ENCODE measurements at places on chromosomes 11 and 22.

DNA sequence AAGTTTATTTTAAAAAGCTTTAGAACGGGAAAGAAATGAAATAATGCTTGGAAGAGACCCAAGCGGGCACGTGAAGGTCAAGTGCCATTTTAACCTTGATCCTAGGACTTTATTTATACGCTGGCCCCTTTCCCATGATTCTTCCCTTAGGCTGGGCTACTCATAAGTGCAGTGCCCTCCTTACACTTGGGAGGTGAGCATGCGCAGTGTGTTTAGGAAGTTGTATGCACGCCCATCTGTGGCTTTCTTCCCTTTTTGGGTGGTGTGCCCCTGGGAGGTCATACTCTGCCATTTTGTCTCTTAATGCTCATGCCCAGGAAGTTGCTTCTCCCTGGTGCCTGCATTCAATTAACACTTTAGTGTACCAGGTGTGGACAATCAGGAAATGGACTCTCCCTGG lies 239.7 kb downstream of the SWAP70 start:
- no peak for DNase-seq

GRCh38 chr22:36136475-36136874 lies 24.1 kb downstream of the APOL3 start:
- peak; percentile 59 for DNase-seq

GRCh38 chr11:68216171-68216938 lies 3.3 kb upstream of the KMT5B start:
- DNase-seq, result no peak

DNA sequence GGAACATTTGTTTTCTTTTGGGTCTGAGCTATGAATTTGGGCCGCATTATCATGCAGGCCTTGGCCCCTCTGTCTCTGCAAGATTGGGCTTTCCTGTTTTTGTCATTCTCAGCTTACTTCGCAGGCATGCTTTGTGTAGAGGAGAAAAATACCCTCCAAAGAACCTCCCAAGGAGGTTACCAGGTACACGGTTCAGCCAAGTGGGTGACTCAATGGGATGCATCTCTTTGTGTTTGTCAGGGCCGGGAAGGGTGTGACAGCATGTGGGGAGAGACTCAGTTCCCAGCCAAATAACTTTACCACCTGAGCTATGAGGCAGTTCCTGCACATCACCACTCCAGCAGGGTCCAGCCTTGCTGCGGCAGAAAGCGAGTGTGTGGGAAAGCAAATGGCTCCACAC lies 47.8 kb upstream of the CLDN5 start:
- DNase-seq, result no peak

GRCh38 chr11:45939836-45940235 lies 17.4 kb downstream of the LARGE2 start:
- no peak for DNase-seq

DNA sequence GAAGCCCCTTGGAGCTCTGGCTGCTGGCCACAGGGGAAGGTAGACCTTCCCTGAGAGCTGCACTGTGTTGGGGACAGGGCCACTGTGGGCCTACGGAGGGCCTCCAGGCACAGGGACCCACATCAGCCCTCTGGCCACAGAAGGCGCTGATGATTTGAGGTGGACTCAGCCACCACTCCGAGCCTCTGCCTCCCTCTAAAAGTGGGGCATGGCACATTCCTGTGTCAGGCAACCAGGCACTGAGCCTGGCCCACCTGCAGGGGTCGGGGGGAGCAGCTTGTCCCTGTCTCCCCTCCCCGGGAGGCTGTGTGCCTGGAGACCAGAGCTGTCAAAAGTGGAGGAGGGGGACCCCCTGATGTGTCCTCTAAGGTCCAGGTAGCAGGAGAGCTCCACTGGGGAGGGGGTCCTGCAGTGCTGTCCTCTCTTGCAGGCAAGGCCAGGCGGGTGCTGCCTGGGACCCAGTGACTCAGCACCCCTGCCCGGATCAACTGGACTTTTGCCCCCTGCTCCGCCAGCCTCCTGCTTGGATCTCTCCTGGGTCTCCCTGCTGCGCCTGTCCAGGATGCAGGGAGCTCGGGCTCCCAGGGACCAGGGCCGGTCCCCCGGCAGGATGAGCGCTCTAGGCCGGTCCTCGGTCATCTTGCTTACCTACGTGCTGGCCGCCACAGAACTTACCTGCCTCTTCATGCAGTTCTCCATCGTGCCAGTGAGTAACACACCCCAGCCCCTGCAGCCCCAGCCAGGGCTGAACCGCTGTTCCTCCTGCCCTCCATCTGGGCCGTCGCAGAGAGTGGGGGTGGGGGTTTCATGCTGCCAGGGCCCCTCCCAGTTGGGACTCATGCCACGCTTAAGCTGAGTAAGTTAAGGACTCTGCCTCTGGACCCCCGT lies 17.5 kb upstream of the CDKN1C start:
- DNase-seq, result no peak

DNA sequence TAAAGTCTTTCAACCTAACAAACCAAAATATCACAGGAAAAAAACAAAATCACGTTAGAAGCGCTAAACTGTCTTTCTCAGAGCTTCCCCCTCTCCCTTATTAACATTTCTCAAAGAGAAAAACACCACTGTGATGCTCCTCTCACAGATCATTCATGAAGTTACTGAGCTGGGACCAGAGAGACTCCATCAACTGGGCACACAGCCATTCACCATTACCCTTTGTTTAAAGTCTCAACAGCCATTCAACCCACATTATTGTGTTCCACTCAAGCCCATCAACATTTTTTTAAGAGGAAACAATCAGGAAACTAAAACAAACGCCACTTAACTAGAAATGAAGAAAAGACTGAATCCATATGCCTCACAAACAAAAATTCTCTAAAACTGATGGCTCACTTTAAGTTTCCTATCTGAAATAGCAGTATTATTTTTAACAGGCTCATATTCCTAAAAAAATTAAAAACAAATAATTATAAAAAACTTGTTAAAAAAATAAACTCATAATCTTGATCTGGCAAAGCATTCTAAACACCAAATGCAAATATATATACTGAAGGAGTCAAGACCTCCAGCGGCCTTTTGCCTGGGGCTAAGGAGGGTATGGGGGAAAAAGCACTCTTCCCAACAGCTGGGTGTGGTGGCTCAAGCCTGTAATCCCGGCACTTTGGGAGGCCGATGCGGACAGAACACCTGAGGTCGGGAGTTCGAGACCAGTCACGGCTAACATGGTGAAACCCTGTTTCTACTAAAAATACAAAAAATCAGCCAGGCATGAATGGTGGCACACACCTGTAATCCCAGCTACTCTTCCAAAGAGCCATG lies 14.0 kb downstream of the CELF1 start:
- DNase-seq, result no peak

DNA sequence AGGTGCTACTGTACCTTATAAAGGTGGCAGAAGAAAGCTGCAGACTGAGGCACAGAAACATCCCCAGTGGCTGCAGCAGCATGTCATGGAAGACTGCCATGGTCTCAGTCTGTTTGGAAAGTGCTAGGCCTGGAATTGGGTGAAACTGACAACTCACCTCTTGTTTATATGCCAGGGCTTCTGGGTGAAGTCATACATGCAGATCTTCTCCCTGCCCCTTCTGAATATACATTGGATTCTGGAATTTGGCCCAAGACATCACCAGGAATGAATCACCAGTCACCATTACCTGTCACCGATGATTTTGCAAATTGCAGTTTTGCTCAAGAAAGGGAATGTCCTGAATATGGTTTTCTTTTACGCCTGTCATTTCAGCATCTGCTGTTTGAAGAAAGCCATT lies at the start of gene PLET1:
Gene PLET1 (minus strand): TSS at position 371 of the 400 bp plus-strand sequence. CDS start 271 bp downstream, at position 100.
- no peak for DNase-seq

DNA sequence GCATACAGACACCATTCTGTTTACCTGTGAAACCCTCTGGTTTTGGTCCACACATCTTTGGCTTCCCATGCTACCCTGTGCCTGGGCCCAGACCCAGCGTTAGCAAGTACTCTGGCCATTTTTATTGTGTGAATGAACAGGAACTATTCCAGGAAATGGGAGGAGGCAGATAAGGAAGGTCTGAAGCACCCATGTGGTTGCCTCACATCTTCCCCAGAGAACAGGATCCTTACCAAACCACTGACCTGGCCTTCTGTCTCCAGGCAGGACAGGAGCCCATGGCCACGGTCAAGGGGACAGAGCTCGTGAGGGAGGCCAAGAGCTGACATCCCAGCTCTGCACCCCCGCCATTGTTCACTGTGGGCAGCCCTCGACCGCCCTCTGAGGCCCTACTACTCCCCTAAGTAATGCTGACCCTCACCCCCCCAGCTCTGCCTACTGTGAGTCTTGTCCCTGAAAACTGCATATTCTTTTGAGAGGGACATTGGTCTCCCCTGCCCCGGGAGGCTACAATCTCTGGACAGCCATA lies 97.7 kb upstream of the TP53I11 start:
- no peak for DNase-seq

DNA sequence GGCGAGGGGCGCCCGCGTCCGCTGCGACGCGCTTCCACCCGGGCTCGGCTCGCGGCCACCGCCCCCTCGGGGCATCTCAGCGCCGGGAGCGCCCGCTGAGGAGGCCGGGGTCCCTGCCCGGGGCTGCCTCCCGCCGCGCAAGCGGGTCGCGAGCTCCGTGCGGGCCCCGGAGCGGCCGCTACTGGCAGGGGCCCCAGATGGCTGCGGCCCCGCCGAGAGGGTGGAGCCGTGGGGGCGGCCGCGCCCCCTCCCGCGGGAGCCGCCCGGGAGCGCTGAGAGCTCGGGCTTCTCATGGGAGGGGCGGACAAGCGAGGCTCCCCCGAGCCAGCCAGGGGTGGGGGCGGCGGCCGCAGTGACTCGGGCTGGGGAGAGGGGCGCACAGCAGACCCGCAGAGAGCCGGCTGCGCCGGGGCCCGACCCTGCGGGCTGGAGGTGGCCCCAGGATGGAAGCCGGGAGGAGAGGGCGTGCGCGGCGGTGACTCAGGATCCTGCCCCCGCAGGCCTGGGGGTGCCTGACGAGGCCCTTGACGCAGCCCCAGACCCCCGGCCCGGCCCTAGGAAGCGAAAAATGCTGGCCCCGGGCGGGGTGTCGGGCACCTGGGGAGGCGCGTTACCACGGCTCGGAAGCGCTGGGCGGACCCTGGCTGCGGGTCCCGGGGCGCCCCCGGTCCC lies 603 bp upstream of the ZFTA start:
- DNase-seq, result peak; percentile 64

GRCh38 chr22:37819105-37819433 lies 4.1 kb upstream of the GALR3 start:
- DNase-seq, result no peak

DNA sequence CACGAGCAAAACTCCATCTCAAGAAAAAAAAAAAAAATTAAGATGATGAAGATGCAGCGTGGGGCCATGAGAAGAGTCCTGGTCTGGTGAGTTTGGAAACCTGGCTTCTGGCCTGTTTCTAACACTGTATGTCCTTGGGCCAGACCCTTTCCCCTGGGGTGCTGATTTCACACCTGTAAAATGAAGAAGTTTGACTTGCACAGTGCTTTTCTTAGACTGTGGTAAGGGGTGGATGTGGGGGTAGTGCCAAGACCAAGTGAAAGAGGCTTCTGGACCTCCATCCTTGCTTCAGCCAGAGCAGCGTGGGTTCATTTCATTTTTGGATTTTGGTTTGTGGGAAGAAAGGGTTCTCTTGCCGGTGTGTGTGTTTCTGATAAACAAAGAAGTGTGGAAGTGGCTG lies 42.1 kb downstream of the PTPRJ start:
- no peak for DNase-seq

DNA sequence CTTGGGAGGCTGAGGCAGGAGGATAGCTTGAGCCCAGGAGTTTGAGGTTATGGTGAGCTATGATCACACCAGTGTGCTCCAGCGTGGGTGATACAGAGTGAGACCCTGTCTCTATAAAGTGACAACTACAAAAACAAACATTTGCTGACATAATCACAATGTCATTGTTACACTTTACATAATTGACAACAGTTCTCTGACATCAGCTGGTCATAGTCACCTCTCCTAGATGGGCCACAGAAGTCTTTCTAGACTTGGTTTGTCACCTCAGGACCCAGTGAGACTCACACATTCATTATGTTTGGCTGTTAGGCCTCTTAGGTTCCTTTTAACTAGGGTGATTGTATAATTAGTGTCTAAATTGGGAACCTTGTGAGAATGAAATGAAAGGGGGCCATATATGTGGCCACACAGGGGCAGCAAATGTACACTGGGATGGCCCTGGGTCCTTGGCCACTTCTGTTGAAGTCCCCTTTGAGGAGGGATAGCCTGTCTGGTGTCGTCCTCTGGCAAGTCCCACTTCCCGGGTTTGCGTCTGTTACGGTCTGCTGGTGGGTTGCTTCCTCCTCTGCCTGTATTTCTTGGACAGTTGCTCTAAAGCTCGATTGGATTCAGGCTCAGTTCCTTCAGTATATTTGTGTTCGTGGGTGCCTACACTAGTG lies 5.8 kb upstream of the PPIL2 start:
- DNase-seq, result no peak

- no peak for DNase-seq
Measured at GRCh38 chr22:19814428-19814827, 40.2 kb downstream of the GNB1L start.

GRCh38 chr11:24005202-24005876 lies 491.5 kb upstream of the LUZP2 start:
- no peak for DNase-seq

- DNase-seq, result no peak
Measured at GRCh38 chr22:50626850-50627641, 906 bp downstream of the ARSA start.

- peak; percentile 59 for DNase-seq
Measured at GRCh38 chr11:7657306-7658025, 15.8 kb downstream of the CYB5R2 start.

DNA sequence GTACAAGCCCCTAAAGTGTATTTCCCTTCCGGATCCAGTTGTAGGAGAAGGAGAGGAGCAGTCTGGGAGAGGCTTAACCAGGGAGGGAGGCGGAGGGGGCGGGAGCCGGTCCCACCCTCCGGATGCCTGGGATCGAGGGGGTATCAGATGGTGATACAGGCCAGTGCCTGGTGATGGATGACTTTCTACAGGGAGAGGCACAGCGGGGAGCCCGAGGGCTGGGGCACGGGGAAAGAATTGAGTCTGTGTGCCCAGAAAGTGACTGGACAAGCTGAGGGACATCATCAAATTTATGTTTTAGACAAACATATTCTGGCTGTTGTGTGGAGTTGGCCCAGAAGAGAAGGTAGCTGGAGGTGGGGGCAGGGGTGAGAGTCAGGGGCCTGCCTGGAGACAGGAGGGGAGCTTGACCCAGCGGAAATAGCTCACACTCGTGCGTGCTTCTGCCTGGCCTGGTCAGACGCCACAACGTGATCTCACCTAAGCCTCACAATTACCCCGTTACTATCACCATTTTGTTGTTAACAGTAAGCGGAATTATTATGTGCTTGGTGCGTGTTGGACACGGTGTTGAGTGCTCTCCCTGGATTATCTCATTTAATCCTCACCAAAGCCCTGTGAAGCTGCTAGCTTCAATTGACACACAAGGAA lies 42.4 kb downstream of the AMPD3 start:
- no peak for DNase-seq

Measured in ELR (cell line).